Ammon's horn (tissue), 1 donor: ENCODE measurements at places on chromosomes 13 and 19.

DNA sequence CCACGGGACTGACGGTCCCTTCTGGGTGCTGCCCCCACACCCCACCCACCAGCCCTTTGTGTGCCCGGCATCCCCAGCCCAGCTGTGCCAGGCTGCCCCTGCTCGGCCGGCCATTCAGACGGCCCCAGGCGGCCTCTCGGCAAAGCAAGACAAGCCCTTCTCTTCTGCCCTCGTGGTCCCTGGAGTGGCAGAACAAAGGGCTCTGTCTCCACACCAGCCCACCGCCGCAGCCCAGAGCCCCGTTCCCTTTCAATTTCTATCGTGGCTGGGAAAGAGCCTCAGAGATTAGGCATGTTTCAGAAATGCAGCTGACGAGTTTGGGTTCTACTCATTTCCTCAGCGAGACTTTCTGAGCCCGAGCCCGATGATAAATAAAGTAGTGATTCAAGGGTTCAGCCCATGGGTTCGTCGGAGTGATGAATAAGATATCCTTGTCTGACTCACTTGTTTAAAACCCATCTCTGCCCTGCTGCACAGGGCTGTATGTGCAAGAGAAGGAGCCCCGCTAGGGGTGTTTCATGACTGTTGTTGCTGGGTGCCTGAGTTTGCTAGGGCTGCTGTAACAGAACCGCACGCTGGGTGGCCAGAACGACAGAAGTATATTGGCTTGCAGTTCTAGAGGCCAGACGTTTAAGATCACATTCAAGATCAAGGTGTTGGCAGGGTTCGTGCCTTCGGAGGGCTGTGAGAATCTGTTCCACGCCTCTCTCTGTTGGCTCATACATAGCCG lies 4.3 kb downstream of the MYO9B start:
- peak; percentile 87 for DNase-seq

DNA sequence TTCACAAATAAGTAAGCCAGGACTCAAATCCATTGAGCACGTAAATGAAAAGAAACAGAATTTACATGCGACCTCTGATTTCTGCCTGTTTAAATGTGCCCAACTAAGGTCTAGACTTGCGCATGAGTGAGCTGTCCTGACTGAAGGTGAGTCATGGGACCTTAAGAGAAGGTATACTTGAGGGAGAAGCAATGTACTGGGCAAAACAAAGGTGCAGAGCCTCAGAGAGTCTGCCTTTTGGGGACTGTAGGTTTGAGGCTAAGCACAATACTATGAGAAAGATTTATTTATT lies 45.8 kb downstream of the UFM1 start:
- DNase-seq = no peak

- DNase-seq = peak; percentile 35
Measured at GRCh38 chr19:41795031-41795461, 1.3 kb upstream of the CEACAM3 start.

DNA sequence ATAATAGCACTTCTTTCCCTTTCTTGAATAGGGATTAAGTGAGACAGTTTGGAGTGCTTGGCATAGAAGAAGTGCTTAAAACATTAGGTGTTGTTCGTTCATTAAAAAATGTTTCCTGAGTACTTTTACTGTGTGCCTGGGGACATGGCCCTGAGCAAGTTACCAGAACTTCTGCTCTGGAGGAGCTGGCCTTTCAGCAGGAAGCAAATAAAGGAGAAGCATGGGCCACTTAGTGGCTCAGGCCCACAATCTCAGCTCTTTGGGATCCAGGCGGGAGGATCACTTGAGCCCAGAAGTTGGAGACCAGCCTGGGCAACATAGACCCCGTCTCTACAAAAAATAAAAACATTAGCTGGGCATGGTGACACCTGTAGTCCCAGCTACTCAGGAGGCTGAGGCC lies 5.7 kb downstream of the DNM2 start:
- no peak for DNase-seq

DNA sequence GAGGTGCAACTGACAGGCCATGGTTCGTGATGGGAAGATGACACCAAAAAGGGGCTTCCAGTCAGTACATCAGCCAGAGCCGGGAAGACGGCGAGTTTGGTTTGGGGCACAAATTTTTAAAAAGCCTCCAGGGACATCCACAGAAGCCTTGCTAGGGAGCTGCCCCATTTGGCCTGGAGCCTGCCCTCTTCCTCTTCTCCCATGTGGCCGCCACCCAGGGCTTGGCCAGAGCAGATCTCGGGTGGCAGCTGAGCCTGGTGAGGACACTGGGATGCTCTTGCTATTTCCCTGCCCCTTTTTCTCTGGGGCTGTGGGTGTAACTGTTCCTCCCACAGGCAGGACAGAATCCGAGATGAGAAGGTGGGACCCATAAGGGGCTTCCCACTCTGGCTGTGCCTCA lies 8.2 kb downstream of the ETFB start:
- no peak for DNase-seq

- DNase-seq = no peak
Measured at GRCh38 chr13:93080587-93080986, 146.0 kb upstream of the GPC6 start.
